ENCODE measurements at places on chromosomes 2 and 18.

- no peak for DNase-seq
These were observed 91.8 kb downstream of the CABLES1 start for GRCh38 chr18:23226930-23227725.

- no peak for DNase-seq
These were observed 387.3 kb downstream of the MEIS1 start for GRCh38 chr2:66822186-66822585.

DNA sequence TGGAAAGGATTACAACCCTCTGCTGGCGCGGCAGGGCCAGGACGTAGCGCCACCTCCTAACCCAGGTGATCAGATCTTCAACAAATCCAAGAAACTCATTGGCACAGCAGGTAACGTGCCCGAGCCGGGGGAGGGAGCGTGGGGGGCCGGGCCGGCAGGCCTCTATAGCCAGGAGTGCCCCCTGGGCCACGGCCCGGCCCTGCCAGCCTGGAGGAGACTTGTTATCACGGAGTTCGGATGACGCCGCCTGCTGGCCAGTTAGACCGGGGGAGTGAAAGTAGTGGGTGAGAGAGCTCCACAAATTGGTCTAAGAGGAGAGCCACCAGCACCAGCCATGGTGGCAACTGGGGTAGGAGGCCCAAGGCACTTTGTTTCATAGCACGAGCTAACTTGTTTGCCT lies 8.6 kb upstream of the TMEM214 start:
- no peak for DNase-seq

GRCh38 chr2:216987252-216987821 lies 127.5 kb upstream of the TNP1 start:
- no peak for DNase-seq

DNA sequence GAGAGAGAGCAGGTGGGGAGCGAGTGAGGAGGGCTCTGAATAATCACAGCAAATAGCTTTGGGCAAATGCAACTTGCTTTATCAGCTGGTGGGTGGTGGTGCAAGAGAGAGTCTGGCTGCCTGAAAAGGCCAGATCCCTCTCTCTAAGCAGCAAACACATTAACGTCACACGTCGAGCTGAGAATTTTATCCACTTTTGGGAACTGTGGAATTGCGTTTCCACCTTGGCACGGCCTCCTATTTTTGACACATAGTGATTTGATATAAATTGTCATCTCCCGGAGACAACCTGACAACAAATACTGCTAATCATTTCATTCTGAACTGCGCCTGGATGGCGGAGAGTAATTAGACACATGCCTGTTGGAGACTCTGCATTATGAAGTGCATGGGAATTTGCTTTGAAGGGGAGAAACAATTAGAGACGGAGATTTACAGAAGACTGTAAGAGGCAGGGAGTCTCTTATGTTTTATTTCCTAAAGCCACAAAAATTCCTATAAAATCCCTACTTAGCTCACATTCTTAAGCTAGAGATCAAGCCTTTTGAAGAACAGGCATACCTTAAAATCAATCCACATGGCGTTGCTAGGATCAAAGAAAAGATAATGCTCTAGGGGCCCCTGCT lies 634.1 kb downstream of the TDRD15 start:
- DNase-seq, result no peak

- DNase-seq, result no peak
These were observed 25.9 kb upstream of the RAPGEF4 start for GRCh38 chr2:172709566-172710291.

DNA sequence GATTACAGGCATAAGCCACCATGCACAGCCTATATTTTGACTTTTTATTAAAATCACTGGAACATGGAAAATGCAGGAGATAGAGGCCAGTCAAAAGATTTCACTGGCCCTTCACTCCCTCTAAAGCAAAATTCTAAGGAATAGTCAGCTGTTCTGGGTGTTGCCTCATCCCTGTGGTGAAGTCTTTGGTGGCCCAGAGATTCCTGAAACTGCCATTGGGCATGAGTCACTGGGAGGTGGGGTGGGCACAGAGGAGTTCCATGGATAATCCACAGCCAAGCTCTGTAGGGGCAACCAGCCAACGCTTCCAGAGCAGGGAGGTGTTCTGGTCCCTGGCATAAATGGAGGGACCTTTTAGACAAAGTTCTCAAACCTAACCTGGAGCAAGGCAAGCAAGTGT lies 89.7 kb upstream of the TTC39C start:
- no peak for DNase-seq

DNA sequence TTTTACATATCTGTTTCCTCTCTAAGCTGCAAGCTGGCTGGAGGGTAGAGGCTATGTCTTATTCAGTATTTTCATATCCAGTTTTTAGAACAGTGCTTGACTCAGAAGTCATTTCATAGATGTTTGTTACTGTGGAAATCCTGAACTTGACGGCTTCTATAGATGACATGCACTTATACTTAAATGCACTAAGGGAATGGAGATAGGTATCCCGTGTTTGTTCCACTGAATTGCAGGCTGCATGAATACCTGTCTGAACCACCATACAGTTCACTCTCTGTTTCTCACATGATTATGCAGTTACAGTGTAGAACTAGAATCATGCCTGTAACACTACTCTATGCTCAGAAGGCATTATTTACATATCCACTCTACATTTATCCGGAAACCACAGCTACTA lies 417.1 kb downstream of the MTX2 start:
- no peak for DNase-seq

- peak; percentile 12 for DNase-seq
These were observed 27.1 kb upstream of the LBH start for GRCh38 chr2:30204281-30204680.

DNA sequence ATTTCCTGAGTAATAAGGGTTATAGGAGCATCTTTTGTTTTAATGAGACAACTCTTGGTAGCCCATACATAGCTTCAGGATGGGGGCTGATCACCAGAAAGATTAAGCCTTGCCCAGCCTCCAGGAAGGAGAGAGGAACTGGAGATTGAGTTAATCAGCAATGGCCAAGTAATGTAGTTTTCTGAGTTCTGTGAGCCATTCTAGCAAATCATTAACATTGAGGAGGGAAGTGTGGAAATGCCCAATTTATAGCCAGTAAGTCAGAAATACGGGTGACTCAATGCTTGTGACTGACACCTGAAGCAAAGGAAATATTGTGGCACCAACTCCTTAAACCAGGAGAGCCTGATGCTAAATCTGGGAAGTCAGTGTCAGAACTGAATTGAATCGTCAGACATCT lies 205.1 kb upstream of the SRD5A2 start:
- no peak for DNase-seq

DNA sequence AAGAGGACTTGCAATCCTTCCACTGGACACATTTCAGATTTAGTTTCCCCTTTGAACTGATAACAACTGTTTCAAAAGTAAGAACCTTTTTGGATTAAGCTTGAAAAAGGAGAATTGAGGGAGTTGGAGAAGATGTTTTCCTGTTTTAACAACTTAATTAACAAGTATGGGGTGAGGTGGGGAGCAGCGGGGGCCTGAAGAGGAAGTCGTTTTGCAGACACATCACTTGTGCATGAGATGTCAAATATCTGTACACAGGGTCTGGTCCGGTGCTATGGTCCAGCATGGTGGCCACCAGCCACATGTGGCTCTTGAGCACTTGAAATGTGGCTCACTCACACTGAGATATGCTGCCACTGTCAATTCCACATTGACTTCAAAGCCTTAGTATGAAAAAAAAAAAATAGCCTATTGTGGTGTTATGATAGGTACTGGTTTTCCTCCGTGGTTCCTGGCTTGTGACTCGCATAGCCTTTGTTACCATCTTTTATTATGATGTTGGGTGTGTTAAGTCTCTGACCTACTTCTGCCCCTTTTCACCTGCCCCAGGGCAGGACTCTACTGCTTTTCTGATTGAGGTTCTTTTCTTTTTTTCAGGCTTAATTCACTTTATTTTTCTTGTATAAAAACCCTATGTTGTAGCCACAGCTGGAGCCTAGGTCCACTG lies 205.5 kb downstream of the BCL2 start:
- no peak for DNase-seq

DNA sequence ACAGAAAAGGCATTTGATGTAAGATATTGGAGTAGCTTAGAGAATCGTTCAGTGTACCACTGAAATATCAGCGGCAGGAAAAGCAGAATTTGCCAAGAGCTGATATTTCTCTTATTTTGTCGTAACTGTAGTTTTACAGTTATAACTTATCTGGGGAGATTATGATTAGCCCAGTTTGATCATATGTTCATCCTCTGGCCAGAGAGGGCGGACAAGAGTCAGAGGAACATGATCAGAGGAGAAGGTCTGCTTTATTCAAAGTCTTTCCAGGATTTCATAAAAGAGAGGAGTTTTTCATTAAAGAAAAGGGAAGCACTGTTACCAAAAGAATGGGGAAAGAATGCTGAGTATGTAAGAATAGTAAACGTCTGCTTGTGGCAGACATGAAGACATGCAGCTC lies 1655.6 kb downstream of the DPP10 start:
- DNase-seq, result no peak

DNA sequence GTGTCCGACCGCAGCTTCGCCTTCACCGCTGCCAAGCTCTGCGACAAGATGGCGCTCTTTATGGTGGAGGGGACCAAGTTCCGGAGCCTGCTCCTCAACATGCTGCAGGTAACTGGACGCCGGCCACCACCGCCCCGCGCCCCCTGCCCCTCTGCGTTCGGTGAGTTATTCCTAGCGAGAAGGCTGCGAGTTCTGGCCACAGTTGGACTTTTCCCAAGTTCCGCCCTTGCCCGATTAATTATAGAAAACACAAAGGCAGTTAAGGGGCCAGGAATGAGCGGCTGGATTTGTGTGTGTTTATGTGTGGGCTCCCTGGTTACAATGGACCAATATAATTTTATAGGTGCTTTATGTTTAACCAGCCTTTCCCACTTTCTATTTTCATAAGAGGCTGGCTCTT lies 189.2 kb downstream of the SMAD7 start:
- no peak for DNase-seq

GRCh38 chr18:22427822-22428549 lies 10.3 kb upstream of the CTAGE1 start:
- DNase-seq, result no peak

DNA sequence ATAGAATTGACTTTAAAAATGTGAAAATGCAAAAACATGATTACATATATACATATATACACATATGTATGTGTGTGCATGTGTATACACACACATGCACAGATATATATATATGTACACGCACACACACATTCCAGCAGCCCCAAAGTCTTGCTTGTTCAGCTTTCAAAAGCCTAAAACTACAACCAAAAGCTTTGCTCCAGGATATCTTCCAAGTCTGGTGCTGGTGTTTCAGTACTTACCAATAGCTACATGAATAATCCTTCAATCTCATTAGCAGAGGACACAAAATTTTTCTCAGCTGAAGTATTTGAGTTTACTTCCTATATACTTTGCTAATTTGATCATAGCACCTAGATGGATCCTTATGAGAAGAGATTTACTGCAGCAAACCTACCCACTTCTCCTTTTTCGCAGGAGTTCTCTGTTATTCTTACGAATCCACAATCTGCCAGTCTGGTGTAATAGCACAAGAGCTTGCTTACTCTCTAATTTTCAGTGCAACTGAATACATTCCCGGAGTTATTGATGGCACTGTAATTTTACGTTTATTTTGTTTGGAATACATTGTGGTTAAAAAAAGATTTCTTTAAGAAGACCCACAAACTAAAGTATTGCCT lies 553.3 kb downstream of the ARHGAP15 start:
- no peak for DNase-seq

- DNase-seq, result no peak
These were observed 1550.2 kb downstream of the LRP1B start for GRCh38 chr2:140580532-140581151.

DNA sequence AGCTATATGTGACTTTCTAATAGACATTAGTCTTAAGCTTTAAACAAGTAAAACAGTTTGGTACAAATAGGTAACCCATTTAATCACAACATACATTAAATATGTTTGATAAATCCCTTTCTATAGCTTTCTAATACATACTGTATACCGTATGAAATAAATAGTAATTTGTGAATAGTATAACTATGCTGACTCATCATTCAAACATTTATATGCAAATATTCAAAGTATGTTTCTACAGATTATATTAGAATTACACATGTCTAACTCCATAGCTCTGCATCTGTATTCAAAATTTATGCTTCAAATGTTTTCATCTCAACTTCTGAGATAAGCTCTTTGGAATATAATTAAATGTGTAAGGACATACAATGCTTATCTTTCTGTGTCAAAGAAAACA lies 142.7 kb upstream of the ZNF804A start:
- DNase-seq, result no peak

DNA sequence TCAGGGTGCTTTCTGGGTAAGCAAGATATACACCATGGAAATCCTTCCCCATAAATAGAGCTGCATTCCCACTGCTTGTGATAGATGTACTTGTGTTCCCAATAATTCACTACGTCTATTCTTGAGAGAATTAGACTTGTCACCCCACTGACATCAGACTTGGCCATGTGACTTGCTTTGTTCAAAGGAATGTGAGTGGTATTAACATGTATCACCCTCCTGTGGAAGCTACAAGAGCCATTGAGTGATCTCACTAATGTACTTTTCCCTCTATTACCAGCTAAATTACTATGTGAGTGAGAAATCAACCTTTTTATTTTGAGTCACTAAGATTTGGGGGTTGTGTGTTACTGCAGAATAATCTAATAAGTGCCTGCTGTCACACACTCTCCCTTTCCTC lies 176.0 kb downstream of the CCDC178 start:
- DNase-seq, result no peak

DNA sequence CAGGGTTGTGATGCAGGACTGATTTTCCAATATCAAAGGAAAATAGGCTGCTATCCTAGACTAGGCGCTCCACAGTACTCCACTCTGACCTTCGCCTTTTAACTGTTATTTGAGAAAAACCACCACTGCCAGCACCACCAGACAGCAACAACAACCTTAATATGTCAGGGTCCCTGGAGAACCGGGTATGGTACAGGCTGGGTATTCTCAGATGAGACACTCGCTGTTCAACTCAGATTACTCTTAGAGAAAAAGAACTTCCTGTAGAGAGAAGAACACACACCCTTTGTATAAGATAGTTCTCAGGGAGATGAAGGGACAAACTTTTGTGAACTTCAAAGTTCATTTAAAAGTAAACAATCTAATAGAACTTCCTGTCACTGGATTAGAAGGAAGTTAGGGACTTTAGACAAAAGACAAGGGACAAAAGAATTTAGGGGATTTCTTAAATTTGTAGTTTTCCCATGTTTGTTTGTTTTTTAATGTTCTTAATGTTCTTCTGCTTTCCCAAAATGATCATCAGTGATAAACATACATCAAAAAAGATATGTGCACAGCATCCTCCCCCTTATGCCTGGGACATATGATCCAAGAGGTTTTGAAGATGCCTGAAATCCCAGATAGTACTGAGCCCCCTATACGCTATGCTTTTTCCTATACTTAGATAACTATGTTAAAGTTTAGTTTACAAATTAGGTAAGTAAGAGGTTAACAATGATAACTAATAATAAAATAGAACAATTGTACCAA lies 41.3 kb upstream of the PPP1R1C start:
- DNase-seq, result no peak

- no peak for DNase-seq
These were observed 22.9 kb downstream of the TGIF1 start for GRCh38 chr18:3472681-3473544.

- no peak for DNase-seq
These were observed 65.5 kb downstream of the FBXO15 start for GRCh38 chr18:74081966-74082741.

GRCh38 chr2:218877891-218878290 lies 2.8 kb upstream of the WNT10A start:
- no peak for DNase-seq

GRCh38 chr2:241443486-241444223 lies 64.7 kb downstream of the STK25 start:
- DNase-seq, result peak; percentile 59
